ENCODE measurements at places on chromosomes 2 and 18.

GRCh38 chr2:95010126-95010525, 15.4 kb upstream of the MAL start:
- DNase-seq = no peak

GRCh38 chr2:12452185-12452584, 264.6 kb upstream of the TRIB2 start:
- no peak for DNase-seq

DNA sequence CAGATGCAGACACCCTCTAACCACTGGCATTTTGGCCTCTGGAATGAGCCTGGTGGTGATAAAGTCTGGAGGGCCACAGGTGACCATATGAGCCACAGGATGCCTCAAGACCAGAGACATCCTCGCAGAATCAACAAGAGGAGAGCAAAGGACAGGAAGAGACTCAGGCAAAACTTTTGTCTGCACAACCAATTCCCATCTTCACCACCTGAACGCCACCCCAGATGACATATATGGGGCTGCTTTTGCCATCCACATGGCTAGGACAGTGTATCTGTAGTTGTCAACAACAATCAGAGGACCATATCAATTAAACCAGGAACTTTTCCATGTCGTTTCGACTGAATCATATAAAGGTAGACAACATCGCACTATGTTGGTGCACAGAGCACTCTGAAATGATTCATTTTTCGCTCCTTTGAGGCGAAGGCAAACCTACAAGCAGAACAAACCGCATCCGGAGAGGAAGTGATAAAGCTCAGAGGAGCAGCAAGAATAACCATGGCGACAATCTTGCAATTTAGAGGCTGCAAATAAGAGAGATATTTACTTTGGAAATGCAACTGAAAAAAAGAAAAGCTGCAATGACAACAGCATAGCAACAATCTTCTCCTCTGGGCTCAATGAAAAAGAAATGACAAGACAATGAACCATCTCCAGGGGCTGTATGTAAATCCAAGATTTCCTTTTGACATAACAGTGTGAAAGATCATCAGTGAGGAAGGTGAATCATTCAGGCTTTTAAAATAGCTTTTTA, 204.5 kb downstream of the ARL4C start:
- no peak for DNase-seq

GRCh38 chr2:88754585-88755320, 63.3 kb downstream of the RPIA start:
- no peak for DNase-seq

GRCh38 chr2:21981127-21981526, 857.4 kb downstream of the TDRD15 start:
- DNase-seq = no peak

DNA sequence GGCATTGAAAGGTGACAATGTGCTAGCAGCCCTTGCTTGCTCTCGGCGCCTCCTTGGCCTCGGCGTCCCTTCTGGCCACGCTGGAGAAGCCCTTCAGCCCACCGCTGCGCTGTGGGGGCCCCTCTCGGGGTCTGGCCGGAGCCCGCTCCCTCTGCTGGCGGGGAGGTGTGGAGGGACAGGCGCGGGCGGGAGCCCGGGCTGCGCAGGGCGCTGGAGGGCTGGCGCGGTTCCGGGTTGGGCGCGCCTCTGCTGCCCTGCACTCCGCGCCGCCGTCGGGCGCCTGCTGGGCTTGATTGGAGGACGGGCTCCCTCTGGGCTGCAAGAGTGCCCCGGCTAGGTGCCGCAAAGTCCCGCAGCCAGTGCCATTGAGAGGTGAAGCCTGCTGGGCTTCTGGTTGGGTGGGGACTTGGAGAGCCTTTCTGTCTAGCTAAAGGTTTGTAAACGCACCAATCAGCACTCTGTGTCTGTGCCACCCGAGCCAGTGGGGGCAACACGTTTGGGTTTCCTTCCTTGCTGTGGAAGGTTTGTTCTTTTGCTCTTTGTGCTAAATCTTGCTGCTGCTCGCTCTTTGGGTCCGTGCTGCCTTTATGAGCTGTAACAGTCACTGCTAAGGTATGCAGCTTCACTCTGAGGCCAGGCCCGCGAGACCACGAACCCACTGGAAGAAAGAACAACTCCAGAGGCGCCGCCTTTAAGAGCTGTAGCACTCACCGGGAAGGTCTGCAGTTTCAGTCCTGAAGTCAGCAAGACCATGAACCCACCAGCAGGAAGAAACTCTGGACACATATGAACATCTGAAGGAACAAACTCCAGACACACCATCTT, 14.8 kb upstream of the IMP4 start:
- no peak for DNase-seq

DNA sequence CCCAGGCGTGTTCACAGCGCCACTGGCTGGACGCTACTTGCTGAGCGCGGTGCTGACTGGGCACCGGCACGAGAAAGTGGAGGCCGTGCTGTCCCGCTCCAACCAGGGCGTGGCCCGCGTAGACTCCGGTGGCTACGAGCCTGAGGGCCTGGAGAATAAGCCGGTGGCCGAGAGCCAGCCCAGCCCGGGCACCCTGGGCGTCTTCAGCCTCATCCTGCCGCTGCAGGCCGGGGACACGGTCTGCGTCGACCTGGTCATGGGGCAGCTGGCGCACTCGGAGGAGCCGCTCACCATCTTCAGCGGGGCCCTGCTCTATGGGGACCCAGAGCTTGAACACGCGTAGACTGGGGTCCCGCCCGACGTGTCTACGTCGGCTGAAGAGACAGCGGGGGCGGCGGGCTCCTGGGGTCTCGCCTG, 891 bp upstream of the KHK start:
- peak; percentile 73 for DNase-seq

- no peak for DNase-seq
These were observed 110.0 kb upstream of the FZD7 start for GRCh38 chr2:201923436-201924328.

- DNase-seq = no peak
These were observed 51.1 kb downstream of the PLEKHM3 start for GRCh38 chr2:207974216-207974605.

GRCh38 chr2:169513094-169513493, 3.6 kb downstream of the KLHL41 start:
- DNase-seq = no peak

DNA sequence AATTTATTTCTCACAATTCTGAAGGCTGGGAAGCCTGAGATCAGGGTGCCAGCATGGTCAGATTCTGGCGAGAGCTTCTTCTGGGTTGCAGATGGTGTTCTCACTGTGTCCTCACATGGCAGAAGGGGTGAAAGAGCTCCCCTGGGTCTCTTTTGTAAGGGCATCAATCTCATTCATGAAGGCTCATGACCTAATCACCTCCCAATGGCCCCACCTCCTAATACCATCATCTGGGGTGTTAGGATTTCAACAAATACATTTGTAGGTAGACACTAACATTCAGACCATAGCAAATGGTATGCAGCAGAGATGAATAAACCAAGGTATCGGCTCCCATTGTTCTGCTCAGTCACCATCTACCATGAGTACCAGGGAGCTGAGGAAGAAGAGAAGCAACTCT, 32.7 kb downstream of the YPEL5 start:
- no peak for DNase-seq

GRCh38 chr2:195658541-195658890, 1.5 kb downstream of the SLC39A10 start:
- DNase-seq = peak; percentile 49

DNA sequence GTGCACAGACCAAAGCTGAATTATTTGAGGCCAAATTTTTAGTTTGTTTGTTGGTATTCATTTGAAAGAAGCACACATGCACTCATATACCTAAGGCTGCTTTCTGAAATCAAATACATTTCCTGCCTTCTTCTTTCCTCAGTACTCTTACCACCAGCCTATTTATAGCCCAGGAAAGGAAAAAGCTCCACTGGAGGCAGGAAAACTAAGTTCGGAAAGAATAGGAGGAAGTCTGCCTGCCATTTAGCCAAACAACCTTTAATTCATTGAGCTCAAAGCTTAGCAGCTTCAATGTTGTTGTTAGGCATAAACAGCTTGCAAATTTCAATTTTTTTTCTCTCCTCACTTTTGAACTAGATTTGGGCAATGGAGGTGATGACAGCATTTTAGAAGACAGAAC, 40.4 kb upstream of the RASGRP3 start:
- DNase-seq = no peak

GRCh38 chr2:75564713-75565359, 4.1 kb upstream of the EVA1A start:
- DNase-seq = no peak

DNA sequence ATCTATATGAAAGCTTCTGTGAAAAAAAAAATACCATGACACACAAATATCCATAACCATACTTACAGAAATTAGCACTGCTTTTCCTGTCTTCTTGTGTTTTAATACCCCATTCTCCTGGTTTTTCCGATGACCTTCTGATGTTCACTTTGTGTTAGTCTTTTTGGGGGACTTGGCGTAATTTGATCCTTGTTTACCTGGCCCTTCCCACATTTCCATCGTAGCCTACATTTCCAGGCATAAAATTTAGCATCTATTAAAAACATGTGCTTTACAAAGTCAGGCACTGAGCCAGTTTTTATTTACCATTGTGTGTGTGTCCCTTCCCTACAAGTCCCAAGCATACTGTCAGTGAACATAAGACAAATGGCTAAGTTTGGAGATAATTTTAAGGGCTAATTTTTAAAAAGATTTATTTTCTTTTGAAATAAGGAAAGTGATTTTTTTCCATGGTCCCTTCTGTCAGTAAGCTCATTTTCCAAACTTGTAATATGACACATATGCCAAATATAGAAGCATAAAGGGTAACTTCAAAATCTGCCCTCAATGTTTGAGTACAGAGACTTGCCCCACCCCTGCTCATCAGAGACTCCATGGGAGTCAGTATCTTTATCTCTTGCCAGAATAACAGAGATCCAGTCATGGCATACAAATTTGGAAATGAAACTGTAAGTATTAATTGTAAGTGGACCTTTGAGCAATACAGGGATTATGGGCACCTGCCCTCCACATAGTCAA, 27.3 kb downstream of the SESTD1 start:
- DNase-seq = no peak

- no peak for DNase-seq
These were observed 46.7 kb downstream of the FAM161A start for GRCh38 chr2:61807036-61807757.

DNA sequence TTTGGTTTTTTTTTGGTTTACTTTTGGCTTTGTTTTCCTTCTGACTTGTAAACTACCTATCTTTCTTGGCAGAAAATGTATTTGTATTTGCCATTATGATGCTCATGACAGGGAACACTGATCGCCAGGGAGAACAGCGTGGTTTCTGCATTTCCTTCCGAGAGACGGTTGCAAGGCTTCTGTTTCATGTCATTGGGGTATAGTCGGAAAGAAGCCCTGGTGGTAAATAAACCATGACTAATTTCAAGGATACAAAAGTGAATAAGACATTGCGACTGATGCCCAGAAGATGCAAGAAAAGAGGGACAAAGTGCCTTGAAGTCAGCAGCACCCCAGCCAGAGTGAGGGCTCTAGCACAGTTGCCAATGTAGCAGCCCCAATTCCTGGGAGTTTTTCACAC, 4.2 kb upstream of the CAPN14 start:
- no peak for DNase-seq

DNA sequence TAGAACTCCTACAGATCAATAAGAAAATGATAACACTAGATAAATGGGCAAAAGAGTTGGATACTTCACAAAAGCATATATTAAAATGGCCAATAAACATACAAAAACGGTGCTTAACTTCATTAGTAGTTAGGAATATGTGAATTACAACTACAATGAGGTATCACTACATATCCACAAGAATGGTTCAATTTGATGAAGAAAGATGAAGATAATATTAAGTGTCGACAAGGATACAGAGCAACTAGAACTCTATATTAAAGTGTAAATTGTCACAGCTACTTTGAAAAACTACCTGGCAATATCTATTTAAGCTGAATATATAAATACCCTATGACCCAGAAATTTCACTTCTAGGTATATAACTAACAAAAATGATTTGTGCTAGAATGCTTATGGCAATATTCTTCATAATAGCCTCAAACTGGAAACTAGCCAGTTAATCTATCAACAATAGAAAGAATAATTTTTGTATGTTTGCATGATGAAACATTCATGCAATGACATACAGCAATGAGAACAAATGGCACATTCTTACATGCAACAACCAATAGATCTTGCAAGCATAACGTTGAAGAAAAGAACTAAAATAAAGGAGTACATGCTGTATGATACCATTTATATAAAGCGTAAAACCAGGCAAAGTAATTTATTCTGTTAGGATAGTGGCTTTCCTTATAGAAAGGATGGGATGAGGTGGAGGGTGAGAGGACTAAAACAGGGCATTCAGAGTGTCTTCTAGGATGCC, 290.2 kb upstream of the SESTD1 start:
- DNase-seq = no peak

GRCh38 chr2:100285011-100285410, 37.3 kb downstream of the LONRF2 start:
- DNase-seq = no peak

DNA sequence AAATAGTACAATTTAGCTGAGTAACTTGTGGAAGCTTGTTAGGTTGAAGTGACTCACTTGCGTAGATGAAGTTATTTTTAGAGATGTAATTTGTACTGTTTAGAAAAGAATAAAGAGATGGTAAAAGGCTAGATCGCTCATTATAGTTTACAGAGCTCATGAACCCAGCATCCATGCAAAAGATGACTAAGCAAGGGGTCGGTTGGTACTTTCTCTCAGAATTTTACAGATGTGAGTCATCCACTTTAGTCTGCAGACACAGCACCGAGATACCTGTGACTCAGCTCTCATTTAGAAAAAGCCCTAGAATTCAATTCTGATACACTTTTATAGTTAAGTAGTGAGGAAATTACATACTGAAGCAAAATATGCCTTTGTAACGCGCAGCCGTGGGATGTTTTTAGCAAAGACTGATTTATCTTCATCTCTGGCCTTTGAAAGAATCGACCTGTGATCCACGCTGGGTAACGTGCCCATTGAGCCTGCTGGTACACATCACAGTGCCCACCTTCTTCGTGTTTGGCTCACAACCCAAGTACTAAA, 116.5 kb upstream of the FOSL2 start:
- no peak for DNase-seq

DNA sequence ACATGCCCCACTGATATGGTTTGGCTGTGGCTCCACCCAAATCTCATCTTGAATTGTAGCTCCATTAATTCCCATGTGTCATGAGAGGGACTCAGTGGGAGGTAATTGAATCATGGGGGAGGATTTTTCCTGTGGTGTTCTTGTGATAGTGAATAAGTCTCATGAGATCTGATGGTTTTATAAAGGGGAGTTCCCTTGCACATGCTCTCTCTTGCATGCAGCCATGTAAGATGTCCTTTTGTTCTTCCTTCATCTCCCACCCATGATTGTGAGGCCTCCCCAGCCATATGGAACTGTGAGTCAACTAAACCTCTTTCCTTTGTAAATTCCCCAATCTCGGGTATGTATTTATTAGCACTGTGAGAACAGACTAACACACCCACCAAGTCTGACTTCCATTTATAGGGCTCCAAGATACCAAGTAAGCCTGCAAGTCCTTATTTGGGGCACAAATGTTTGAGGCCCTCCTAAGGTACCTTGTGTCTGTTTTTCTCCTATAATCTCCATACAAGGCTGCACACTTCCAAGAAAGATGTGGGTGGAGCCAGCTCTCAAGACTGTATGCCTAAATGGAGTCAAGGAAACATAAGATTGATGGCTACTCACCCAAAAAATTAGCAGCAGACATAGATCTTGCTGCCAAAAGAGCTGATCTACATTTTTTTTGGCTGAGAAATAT, 364.7 kb downstream of the TXNL1 start:
- DNase-seq = no peak

GRCh38 chr2:105924271-105924670, 179.6 kb downstream of the NCK2 start:
- no peak for DNase-seq

- DNase-seq = no peak
These were observed 205.5 kb downstream of the ZNF521 start for GRCh38 chr18:25146512-25146910.

- DNase-seq = no peak
These were observed 25.7 kb downstream of the SCN7A start for GRCh38 chr2:166468124-166469024.

- no peak for DNase-seq
These were observed 330.6 kb upstream of the SKOR2 start for GRCh38 chr18:47582093-47582492.

Measured in NCI-H524 (cell line).